Activated CD4-positive, alpha-beta T cell treated with anti-CD3 and anti-CD28 coated beads, Interleukin-2, amount 50 U/mL, for 16 hours (primary cell): ENCODE measurements at places on chromosomes 1 and 21.
A peak's percentile ranks its signal among the peaks of the same experiment; 100 is the strongest.

DNA sequence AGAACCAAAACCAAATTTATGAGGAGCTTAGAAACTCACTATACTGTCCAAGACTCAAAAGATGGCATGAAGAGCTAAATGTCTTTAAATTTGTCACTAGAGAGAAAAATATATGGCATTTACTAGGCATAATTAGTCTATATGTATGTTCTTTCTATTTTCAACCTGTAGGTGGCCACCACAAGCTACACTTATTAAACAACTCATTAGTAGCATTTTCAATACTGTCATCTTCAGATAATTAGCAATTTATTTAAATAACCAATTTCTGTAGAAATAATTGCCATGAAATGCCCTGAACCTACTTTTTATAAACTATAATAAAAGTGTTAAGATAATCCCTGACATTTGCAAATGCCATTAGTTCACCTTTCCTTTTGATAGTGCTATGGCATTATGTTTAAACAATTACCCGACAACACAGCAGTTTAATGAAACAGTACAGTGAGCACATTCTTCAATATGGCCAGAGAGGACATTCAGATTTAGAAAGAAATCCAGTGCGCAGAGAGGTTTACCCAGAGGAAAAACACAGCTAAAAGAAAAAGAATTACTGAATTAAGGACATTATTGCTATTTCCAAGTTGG lies 522.5 kb downstream of the PTBP2 start:
- DNase-seq, result peak; percentile 4

GRCh38 chr1:183901748-183902330 lies 96.9 kb downstream of the RGL1 start:
- no peak for DNase-seq

DNA sequence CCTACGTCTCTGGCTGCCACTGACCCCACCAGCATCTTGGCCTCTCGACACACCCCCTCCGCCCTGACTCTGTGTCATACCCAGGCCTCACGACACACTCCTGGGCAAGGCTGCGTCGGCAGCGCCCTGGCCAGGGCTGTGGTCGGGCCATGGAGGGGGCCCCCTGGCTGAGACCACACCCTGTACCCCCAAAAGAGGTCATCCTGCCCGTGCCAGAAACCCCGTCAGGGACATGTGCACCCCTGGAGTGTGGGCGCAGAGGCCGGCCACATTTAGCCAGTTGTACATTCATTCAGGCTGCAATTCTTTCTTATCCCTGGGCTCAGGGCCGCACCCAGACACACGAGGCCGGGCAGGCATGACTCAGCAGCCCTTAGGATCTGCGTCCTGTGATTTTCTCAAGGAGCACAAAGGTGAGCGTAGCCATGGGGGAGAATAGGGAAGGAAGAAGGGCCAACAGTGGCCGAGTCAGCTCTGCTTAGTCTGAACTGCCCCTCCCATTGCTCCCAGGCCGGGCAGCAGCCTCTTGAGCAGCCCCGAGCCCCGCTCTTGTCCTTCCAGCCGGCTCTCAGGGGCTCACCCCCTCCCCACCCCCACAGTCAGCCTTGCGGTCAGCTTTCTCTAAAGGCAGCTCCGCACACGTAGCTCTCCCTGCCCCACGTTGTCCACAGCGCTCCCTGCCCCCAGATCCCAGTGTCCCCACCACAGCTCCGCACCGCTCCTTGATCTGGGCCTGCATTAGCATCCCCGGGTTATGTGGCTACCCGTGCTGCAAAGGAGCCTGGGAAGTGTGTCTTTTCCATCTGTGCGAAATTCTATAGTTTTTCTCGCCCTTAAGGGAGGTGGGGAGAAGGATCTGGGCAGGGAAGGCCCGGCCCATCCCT lies 7.9 kb downstream of the CSTB start:
- DNase-seq, result no peak

DNA sequence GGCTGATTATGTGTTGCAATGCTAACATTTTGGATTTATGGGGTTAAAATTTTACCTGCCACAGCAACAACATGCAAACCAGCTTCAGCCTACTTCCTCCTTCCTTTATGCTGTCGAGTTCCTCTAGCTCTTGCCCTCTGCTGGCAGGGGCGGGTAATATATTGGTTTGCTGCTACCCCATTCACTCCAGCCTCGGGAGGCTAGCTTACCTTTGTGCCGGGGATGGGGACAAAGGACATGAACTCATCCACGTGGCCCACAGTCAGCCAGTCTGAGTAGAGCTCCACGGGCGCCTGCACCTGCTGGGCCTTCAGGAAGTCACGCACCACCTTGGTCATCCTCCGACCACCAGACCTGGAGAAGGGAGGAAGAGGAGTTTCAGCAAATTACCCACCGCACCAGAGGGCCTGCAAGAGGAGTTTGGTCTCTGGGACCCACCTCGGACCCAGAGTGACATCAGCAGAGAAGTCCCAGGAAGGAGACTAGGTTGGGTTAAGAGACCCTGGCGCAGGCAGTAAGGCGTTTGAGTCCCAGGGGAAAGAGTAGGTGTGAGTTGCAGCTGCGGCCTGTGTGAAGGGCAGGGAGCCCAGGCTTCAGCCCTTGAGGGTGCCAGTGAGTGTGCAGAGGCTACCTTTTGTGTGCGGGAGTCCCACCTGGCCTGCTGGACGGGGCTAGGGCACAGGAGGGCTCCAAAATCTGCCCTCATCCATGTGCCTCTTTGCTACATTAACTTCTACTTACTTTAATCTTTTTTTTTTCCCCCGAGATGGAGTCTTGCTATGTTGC lies 21.8 kb upstream of the SDHB start:
- DNase-seq, result peak; percentile 58

DNA sequence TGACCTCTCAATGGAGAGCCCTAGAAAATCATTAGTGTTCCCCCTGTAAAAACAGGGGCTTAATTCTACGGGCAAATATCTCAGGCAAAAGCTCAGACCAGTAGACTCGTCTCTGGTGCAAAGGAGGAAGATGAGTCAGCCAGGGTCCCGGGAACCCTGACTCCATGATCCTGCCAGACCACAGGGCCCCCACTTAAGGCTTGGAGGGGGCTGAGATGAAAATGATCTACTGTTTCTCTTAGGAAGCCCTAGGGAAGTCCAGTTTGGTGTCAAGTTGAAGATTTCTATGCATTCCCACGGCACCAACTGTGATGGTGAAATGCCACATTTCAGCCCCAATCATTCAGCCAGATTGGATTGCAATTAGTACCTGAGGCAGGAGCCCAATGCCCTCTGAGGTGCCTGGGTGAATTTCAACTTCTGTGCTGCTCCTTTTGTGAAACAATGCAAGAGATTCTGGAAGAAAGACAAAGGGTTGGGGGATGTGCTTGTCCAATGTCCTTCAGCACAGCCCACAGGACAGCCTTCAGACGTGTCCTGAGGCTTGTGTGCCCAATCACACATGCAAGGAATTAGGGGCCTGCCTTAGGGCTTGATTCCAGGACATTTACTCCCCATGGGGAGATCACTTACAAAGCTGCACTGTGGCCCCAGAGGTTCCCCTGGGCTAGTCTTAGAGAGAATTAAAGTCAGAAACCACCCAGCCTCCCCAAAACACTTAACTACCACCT lies 18.1 kb downstream of the NAV1 start:
- DNase-seq, result no peak

DNA sequence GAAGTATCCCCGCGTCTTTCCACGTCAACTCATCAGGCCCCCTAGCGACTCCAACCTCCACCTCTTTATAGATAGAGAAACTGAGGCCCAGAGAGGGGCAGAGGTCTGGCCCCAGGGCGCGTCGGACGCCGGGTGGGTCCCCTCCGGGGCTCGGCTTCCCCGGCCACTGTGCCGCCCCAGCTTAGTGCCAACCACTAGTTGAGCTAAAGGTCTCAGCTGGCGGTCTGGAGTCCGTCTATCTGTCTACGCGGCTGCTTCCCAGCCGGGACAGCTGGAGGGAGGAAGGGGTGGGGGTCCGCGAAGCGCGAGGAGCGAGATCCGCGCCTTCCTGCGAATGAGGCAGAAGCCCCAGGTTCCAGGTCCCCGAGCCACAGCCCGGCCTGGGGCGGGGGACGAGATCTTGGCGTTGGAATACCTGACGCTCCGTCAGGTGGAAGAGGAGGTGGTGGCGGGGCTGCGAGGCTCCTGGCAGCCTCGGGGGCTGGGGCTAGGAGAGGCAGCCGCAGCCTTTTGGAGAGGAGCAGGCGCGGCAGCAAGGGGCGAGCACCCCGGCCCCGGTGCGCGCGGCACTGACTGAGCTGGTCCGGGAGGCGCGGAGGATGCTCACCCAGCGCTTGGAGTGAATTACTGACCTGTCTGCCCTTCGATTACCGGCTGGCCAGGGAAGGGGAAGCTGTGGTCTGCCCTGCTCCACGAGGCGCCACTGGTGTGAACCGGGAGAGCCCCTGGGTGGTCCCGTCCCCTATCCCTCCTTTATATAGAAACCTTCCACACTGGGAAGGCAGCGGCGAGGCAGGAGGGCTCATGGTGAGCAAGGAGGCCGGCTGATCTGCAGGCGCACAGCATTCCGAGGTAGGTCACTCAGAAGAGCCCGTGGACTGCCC lies 937 bp downstream of the PODN start:
- DNase-seq, result no peak

GRCh38 chr1:181166377-181167196 lies 78.1 kb downstream of the IER5 start:
- DNase-seq, result peak; percentile 75

DNA sequence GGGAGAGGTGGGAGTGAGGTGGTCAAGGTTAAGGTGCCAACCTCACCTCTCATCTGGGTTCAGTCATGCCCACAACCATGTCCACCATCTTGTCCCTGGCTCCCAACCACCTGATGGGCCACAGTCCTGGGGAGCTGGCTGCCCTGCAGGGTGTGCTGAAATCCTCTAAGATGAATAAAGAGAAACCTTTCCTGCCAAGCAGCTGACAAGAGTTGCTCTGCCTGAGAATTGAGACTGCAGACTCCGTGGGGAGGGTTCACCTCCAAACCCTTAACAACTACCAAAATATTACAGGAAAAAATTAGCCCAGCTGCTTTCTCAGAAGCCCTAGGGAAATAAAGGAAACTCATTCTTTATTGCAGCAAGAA lies 15.2 kb upstream of the FGR start:
- DNase-seq, result no peak

DNA sequence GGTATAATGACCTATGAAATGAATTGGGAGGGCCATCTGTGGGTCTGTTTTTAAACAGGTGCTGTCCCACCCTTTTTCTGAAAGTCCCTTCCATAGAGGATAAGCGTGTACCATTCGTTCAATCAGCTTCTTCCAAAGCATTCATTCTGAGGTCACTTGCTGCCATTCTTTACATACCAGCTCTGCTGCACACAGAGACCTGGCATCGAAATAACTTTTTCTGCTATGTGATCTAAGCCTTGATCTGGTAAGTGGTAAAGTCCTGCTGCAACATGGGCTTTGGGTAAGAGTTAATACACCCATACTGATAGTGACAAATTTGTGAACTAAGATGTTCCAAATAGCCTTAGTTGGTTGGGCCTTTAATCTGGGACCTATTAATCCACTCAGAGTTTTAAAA lies 38.9 kb downstream of the DR1 start:
- no peak for DNase-seq

GRCh38 chr1:44790968-44791801 lies 3.2 kb upstream of the BEST4 start:
- DNase-seq, result no peak

DNA sequence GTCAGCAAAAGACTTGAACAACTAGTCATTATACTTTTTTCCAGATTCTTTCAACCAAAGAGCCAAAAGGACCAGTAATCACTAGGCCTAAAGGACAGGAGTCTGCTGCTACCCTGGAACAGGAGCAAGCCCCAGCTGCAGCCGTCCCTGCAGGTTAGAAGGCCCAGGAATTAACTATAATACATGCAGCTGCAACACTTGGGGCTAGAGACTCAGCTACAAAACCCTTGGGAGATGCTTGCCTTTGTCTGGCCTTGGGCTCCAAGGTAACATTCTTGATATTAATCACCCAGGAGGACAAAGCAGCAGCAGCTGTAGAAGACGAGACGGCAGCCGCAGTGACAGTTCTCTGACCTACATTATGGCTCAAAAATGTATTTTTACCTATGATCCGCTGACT lies 841.2 kb upstream of the ADGRL4 start:
- DNase-seq, result no peak

DNA sequence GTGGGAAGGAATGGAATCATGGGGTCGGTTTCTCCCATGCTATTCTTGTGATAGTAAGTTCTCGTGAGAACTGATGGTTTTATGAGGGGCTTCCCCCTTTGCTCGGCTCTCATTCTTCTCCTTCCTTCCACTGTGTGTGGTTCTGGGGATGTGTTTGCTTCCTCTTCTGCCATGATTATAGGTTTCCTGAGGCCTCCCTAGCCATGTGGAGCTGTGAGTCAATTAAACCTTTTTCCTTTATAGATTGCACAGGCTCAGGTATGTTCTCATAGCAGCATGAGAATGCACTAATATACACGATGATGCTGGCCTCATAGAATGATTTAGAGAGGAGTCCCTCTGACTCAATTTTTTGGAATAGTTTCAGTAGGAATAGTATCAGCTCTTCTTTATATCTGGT lies 195.4 kb upstream of the IVNS1ABP start:
- DNase-seq, result no peak

- DNase-seq, result no peak
These were observed 59.2 kb downstream of the TIAM1 start for GRCh38 chr21:31284797-31285397.

DNA sequence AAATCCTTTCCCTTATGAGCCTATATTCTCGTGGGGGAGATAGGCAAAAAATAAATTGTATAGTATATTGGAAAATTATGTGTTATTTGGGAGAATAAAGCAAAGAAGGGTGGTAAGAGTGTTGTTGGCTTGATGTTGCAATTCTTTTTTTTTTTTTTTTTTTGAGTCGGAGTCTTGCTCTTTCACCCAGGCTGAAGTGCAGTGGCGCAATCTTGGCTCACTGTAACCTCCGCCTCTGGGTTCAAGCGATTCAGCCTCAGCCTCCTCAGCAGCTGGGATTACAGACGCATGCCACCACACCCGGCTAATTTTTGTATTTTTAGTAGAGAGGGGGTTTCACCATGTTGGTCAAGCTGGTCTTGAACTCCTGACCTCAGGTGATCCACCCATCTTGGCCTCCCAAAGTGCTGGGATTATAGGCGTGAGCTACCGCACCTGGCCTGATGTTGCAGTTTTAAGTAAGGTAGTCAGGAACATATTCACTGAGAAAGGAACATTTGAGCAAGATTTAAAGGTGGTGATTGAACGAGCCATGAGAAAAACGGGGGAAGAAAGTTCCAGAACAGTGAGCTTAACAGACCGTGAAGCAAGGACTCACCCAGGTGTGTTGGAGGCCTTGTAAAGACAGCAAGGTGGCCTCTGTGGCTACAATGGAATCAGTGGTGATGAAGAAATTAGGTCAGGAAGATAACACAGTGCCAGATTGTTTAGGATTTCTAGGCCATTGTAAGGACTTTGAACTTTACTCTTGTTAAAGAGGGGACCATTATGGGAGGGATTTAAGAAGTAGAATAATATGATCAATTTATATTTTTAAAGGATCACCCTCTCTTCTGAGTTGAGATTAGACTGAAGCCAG lies 45.8 kb downstream of the RPRD2 start:
- DNase-seq, result no peak
